ENCODE measurements at places on chromosomes 2 and 18. TPM values are rescaled to one million over a fixed set of nuclear protein-coding genes. Genes with fewer than 3 reads are reported as not detected.
A peak's percentile ranks its signal among the peaks of the same experiment; 100 is the strongest.

GRCh38 chr2:51920509-51920908 lies 888.6 kb upstream of the NRXN1 start:
- no peak for DNase-seq

- no peak for DNase-seq
Observed at GRCh38 chr2:192029089-192029488, 165.6 kb downstream of the TMEFF2 start.

DNA sequence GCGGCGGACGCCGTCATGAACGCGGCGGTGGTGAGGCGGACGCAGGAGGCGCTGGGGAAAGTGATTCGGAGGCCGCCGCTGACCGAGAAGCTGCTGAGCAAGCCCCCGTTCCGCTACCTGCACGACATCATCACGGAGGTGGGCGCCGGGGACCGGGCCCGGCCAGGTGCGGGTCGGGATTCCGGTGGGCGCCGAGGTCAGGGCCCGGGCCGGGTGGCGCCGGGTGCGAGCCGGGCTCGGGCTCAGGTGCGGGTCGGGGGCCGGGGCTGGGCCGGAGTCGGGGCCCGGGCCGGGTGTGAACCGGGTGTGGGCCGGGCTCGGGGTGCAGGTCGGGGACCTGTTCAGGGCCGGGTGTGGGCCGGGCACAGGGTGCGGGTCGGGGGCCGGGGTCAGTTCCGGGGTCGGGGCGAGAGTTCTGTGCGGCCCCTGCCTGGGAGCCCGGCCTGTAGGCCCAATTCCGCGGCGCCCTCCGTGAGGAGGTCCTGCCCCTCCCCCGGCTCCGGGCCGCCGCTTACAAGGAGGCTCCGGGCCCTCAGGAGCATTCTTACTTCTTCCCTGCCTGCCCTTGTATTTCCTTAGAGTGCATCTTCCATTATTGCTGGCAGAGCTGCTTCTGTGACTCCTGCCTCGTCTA lies 447 bp downstream of the TRAF3IP1 start:
- DNase-seq = no peak

The PSMA8 gene
- not detected for polyA plus RNA-seq

DNA sequence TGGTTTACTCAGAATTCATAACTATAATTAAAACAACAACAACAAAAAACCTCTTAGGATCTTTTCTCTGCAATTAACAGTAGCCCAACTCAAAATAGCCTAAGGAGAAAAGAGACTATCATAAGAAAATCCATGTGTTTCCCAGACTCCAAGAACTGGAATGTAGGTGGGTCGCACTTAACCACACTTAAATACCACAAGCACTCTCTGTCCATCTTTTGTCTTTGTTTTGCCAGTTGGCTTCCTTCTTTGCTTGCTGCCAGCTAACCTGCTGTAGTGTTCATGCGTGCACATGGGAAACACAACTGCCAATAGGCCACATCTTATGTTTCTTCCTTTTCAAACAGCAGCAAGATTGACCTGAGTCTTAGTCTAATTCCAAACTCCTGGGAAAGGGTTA lies 24.1 kb upstream of the ACVR1 start:
- DNase-seq = no peak

GRCh38 chr18:34921811-34922385 lies 119.3 kb upstream of the MAPRE2 start:
- DNase-seq = no peak

GRCh38 chr18:59127047-59127446 lies 12.6 kb upstream of the SEC11C start:
- DNase-seq = no peak

GRCh38 chr2:153077311-153077710 lies 358.9 kb downstream of the ARL6IP6 start:
- no peak for DNase-seq

The SERPINB7 gene
- polyA plus RNA-seq = 0.35 TPM

The POU3F3 gene
- not detected for polyA plus RNA-seq

GRCh38 chr2:98175811-98176210 lies 88.8 kb downstream of the VWA3B start:
- DNase-seq = no peak

- DNase-seq = peak; percentile 62
Observed at GRCh38 chr18:32093102-32093511, 1.4 kb downstream of the RNF138 start.

The EGR4 gene
- polyA plus RNA-seq = not detected

The IL1B gene
- polyA plus RNA-seq = 0.76 TPM

DNA sequence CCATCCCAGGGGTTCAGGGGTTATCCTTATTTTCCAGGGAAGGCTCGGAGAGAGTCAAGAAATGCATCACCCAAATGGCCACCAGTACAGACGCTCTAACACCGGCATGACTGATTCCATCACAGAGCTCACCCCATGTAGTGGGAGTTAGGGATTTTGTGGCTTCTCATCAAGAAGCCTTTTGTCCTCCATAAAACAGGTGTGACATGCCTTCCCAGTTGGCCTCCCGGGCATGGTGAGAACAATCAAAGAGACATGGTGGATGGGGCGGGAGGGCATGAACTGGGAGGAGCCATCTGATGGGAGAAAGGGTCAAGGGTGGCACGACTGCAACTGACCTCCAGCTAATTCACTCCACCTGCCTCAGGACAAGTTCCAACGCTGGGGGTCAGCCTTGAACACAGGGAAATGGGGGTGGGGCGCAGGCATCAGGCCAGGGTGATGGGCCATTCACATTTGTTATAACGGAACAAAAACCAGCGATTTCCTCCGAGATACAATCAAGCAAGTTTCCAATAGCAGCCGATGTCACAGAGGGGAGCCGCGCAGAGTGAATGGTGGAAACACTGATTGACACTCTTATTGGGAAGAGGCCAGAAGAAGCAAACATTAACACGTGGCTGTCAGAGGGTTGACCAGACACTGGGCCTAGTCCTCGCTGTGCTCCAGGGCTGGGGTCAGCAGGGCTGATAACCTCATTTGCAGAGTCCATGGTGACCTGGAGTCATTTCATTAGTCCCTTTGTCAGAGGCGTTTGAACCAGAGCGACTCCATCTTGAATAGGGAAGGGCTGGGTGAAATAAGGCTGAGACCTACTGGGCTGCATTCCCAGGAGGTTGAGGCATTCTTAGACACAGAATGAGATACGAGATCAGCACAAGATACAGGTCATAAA lies 80.5 kb upstream of the HPCAL1 start:
- DNase-seq = no peak

DNA sequence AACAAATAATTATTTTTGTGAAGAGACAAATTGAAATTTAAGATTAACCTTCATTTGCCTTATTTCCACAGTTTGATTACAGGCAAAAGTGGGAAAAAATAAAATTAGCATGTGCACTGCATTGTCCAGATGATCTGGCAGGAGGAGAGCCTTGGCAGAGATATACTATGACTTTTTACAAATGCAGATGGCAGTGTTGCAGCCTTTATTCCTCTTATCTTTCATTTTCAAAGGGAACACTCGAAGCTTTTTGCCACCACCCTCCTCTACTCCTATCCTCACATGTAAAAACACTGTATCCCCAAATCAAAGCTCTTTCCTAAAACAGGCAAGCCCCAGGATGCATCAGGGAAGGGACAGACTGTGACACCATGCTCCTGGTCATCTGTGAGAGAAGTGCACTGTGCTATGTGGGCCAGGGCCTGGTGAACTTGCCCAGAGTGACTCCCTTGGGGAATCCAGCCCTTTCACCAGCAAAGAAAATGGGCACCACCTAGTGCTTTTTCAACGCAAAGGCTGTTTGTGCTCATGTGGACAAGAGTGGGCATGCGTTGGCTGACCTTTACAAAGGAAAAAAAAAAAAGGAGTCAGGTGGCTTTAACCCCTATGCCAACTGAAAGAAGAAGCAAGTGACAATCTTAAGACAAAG lies 74.7 kb upstream of the ETAA1 start:
- no peak for DNase-seq

DNA sequence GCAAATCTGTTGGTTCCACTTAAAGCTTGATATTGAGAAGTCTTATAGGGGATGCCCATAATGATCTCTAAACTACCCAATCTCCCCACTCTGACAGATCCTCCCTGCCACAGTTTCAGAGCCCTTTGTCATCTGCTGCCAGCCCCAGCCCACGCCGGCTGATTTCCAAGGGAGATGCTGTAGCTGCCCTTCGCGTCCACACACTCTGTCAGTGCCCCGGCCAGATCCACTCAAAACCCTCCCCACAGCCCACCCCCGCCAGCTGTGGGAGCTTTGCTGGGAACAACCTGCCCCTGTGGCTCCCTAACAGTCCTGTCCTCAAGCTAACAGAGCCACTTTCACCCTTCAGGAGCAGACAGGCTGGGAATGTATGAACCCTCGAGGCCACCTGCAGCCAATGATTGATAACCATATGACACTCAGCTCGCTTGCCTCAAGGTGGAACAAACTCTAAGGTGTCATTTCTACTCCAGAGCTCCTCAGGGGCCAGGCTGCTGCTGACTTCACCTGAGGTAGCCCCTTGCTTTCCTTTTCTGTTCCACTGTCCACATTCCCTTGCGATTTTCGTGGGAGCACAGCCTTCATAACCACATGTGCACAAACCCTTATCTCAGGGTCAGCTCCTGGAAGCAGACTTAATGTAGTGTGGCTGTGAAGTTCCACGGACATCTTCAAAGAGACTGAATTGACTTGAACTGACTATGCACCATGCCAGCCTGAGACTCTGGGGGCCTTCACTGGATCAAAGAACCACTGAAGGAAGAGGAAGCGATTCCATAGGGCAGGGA lies 92.6 kb upstream of the LGALSL start:
- DNase-seq = no peak

The HOXD8 gene
- polyA plus RNA-seq = 45.0 TPM

DNA sequence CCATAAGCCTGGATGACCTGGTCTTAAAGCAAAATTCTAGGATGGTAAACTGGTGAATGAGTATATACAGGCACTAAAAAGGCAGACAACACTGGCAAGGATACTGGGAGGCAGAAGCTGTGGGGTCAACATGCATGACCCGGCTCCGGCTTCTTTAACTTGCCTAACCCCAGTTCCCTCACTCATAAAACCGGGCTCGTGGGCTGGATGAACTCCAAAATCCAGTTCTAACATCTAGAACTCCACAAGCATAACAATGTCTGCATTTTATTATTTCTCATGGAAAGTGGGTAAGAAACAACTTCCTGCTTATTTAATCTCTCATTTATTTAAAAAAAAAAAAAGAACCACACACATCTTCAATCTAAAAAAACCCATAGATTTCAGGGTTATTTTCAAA lies 57.3 kb downstream of the FARSB start:
- DNase-seq = no peak

GRCh38 chr2:69086466-69086865 lies 73.5 kb downstream of the ANTXR1 start:
- no peak for DNase-seq

GRCh38 chr2:160576054-160576499 lies 82.5 kb upstream of the RBMS1 start:
- no peak for DNase-seq

- DNase-seq = no peak
Observed at GRCh38 chr18:452816-453215, 47.7 kb downstream of the COLEC12 start.

The TUBA3D gene
- polyA plus RNA-seq = 0.56 TPM

The ERICH2 gene
- 0.56 TPM for polyA plus RNA-seq

GRCh38 chr18:78731016-78731397 lies 248.6 kb upstream of the SALL3 start:
- DNase-seq = no peak

GRCh38 chr18:22166069-22166950 lies 3.1 kb upstream of the GATA6 start:
- no peak for DNase-seq

DNA sequence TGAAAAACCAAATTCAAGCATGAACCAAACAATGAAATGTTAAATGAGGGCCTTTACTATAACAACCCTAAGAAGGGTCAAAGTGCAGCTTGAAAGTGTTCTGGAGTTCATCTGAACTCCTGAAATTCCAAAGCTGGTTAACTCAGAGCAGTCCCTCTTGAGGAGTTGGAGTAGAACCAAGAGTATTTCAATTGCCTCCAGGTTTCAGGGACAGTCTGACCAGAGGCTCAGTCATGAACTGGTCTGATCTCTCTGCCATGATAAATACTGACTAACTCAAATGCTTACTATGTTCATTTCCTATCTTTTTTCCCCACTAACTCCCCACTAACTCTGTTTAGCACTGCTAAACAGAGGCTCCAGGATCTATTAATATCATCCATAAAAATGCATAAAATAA lies 2.7 kb downstream of the STARD7 start:
- no peak for DNase-seq

DNA sequence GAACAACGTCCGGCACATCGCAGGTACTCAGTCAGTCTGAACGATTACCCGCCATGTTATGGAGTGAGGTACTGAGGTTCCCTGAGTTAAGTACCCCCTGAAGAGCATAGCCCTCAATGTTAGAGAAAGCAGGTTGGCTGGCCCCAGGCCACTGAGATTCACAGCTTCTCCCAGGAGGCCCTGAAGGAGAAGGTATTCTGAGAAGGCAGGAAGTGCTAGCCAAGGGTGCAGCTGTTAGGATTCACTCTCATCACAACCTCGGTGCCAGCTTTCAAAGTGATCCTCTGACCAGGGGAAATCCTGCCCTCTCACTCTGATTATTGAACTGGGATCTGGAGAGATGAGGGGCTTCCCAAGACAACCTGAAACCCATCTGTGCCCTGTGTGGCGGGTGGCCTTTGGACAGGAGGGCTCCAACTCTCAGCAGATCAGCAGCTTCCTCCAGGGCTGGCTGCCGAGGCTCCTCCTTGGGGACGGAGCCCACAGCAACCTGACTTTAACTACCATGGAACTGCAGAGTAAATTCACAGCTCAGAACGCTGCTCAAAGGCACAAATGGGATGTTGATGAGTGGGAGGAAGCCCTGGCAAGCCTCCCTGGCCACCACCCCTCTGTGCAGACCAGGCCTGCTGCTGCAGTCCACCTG lies 7.8 kb downstream of the EHD3 start:
- no peak for DNase-seq

DNA sequence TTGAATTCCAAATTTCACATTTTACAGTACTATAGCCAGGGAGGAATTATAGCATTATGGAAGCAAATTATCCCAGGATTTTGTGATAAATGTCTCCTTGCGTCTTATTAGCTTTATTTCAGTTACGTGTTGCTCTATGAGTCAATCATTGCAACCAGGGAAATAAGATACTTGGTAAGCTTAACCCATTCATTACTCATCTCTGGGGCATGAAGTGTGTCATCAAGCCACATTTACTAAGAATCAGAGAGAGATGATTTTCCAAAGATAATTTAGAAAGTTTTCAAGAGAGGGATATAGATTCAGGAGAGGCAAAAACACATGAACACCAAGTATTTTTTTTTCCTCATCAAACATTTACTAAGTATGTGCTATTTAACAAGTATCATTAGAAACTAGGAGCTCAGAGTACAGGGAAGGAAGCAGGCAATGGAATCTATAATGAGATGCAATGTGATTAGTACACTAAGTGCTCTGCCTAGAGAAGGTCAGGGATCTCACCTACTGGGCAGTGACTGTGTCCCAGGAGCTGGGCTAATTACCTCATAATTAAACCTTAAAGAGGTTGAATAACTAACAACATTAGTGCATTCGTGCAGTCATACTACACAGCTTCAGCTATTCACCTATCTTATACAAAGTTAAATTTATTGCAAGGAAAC lies 217.8 kb upstream of the NXPH2 start:
- no peak for DNase-seq

The INHBB gene
- 0.90 TPM for polyA plus RNA-seq

GRCh38 chr2:158965641-158966040 lies 2.8 kb upstream of the TANC1 start:
- DNase-seq = no peak
